Astrocyte (in vitro differentiated cells and primary cell): ENCODE measurements at places on chromosomes 5 and 9. TPM values are rescaled to one million over a fixed set of nuclear protein-coding genes. Genes with fewer than 3 reads are reported as not detected.

DNA sequence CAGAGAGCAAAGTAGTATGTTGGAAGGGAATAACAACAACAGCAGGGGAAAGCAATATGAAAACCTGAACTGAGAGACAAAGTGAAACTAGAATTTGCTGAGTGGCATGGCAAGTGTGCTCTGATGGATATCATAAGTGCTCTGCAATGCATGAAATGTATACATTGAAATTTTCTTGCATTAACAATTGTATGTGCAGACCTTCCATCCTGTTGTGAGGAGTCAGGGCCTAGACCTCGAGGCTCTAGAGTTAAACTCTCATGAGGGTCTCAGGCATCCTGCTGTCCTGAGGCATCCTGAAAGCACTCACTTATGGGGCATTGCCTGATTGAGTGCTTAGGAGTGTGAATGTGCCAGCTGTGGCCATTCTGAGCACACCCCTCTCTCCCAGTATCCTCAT is 1.1 kb downstream of the ECM2 start:
- H3K4me3 ChIP-seq = no peak overlapping the region
- no peaks in the 10 kb centered on the region for H3K36me3 ChIP-seq
- no peak overlapping the region for H3K27ac ChIP-seq
- H3K4me1 ChIP-seq = peaks cover 8% of the 10 kb centered on the region
- no peaks in the 10 kb centered on the region for H3K27me3 ChIP-seq

- H3K27me3 ChIP-seq = peaks cover 43% of the 10 kb centered on the region
- H3K27ac ChIP-seq = no peak overlapping the region
- no peaks in the 10 kb centered on the region for H3K36me3 ChIP-seq
- peaks cover 6% of the 10 kb centered on the region for H3K4me1 ChIP-seq
- no peak for DNase-seq
- no peak overlapping the region for H3K4me3 ChIP-seq
These were observed 5.5 kb upstream of the FIBCD1 start for GRCh38 chr9:130944510-130945058.

DNA sequence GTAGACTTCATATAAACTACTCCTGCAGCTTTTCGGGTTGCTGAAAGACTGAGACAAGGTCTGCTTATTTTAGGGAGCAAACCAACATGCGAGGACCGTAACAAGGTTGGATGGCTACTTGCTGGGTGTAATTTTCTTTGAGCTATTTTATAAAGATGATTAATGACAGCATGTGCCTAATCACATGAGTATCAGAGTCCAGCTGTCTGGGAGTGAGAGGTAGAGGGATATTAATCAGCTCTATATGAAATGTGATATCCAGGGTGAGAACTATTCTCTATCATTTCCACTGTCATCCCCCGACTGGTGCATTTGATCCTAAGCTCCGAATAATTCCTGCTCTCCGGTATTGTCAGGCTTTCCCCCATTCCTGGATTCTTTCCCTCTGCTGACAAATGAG is 193.8 kb upstream of the HMHB1 start:
- H3K27ac ChIP-seq = no peak overlapping the region
- no peaks in the 10 kb centered on the region for H3K4me1 ChIP-seq
- no peaks in the 10 kb centered on the region for H3K27me3 ChIP-seq
- no peaks in the 10 kb centered on the region for H3K36me3 ChIP-seq
- no peak overlapping the region for H3K4me3 ChIP-seq

DNA sequence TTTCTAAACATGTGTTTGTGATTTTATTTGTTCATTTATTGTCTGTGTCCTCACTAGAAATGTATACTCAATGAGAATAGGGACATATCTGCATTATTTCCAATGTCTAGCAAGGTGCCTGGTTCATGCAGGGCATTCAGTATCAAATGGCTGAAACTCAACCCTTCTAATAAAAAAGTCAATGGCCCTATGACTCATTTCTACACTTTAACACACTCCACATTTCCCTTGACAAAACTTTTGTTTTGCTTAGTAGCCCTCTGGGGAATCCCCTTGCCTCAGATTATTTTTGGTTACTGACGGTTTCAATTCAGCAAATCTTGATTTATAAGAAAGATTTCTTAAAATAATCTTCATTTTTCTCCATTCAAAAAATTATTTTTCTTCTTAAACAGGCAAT is 206.0 kb upstream of the DMRTA1 start:
- no peaks in the 10 kb centered on the region for H3K36me3 ChIP-seq
- peaks cover 48% of the 10 kb centered on the region for H3K4me1 ChIP-seq
- no peaks in the 10 kb centered on the region for H3K27me3 ChIP-seq
- no peak overlapping the region for H3K4me3 ChIP-seq

- no peak overlapping the region for H3K4me3 ChIP-seq
- DNase-seq = no peak
- no peaks in the 10 kb centered on the region for H3K36me3 ChIP-seq
- no peaks in the 10 kb centered on the region for H3K4me1 ChIP-seq
- no peak overlapping the region for H3K27ac ChIP-seq
- H3K27me3 ChIP-seq = no peaks in the 10 kb centered on the region
These were observed 56.8 kb downstream of the IZUMO3 start for GRCh38 chr9:24488896-24489295.

- H3K36me3 ChIP-seq = no peaks in the 10 kb centered on the region
- no peak for DNase-seq
- H3K4me3 ChIP-seq = no peak overlapping the region
- H3K4me1 ChIP-seq = no peaks in the 10 kb centered on the region
- H3K27me3 ChIP-seq = no peaks in the 10 kb centered on the region
These were observed 110.0 kb upstream of the TUT7 start for GRCh38 chr9:86464242-86464641.

GRCh38 chr9:89425024-89425805 is 72.7 kb downstream of the SEMA4D start:
- H3K4me3 ChIP-seq = no peak overlapping the region
- H3K27ac ChIP-seq = no peak overlapping the region
- peaks cover 26% of the 10 kb centered on the region for H3K4me1 ChIP-seq
- DNase-seq = no peak

- no peak overlapping the region for H3K27ac ChIP-seq
- peaks cover 4% of the 10 kb centered on the region for H3K27me3 ChIP-seq
- no peaks in the 10 kb centered on the region for H3K36me3 ChIP-seq
- no peak for DNase-seq
- H3K4me3 ChIP-seq = no peak overlapping the region
- peaks cover 8% of the 10 kb centered on the region for H3K4me1 ChIP-seq
These were observed 26.2 kb downstream of the PPARGC1B start for GRCh38 chr5:149756354-149756753.

DNA sequence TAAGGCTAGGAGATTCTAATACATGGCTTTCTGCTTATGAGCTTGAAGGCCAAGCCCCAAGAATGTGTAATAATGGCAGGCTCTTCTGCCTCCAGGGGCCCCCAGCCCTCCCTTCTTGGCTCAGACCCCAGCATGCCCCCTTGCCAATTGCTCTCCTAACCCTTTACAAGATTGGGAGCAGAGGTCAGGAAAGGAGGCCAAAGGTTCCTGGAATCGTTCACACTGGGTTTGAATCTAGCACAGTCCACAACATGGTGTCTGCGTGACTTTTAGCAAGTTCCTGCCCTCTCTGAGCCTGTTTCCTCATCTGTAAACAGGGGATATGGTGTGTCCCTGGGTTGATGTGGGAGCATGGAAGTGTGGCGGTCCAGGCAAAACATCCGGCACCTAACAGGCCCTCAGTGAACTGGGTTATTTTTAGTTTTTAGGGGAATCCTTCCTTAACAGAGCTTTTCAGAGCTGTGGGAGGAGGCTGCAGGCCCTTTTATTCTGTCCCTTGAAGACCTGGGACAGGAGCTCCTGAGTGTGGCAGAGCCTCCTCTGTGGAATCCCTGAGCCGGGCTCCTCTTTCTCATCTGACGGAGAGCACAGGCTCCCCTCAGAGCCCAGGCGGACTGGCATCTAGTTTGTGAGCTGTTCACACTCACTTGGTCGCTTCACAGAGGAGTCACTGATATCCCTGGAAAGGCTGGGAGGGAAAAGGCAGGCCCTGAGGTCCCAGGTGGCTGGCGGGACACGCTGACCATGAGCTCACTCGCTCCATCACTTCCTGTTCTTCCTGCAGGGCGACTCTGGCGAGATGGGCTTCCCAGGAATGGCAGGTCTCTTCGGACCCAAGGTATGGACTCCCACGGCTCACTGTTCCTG is 23.4 kb upstream of the ORM1 start:
- H3K27ac ChIP-seq = no peak overlapping the region
- no peaks in the 10 kb centered on the region for H3K4me1 ChIP-seq
- H3K36me3 ChIP-seq = peaks cover 26% of the 10 kb centered on the region
- no peak overlapping the region for H3K4me3 ChIP-seq

- H3K27me3 ChIP-seq = no peaks in the 10 kb centered on the region
- DNase-seq = no peak
- peak overlapping the region; percentile 24 for H3K27ac ChIP-seq
- H3K4me3 ChIP-seq = no peak overlapping the region
- H3K36me3 ChIP-seq = no peaks in the 10 kb centered on the region
These were observed 278.8 kb downstream of the EBF1 start for GRCh38 chr5:158820891-158821290.

- no peak overlapping the region for H3K27ac ChIP-seq
- no peak overlapping the region for H3K4me3 ChIP-seq
- H3K4me1 ChIP-seq = no peaks in the 10 kb centered on the region
These were observed 14.3 kb upstream of the SNCAIP start for GRCh38 chr5:122297587-122298298.

DNA sequence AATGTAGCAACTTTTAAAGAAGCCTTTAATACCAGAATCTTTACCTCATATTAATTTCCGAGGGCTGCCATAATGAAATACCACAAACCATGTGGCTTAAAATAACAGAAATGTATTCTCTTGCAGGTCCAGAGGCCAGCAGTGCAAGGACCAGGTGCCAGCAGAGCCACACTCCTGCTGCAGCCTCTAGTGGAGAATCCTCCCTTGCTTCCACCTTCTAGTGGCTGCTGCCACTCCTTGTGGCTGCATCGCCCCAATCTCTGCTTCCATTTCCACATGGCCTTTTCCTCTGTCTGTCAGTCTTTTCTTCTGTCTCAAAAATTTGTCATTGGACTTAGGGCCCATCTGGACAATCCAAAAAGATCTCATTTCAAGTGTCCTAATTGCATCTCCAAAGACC is 401.5 kb downstream of the EFNA5 start:
- H3K36me3 ChIP-seq = no peaks in the 10 kb centered on the region
- H3K4me1 ChIP-seq = no peaks in the 10 kb centered on the region
- H3K4me3 ChIP-seq = no peak overlapping the region
- no peak for DNase-seq

- H3K27ac ChIP-seq = no peak overlapping the region
- no peaks in the 10 kb centered on the region for H3K4me1 ChIP-seq
- H3K36me3 ChIP-seq = no peaks in the 10 kb centered on the region
- no peaks in the 10 kb centered on the region for H3K27me3 ChIP-seq
- DNase-seq = peak; percentile 13
These were observed 13.6 kb downstream of the UBE2D2 start for GRCh38 chr5:139574641-139575312.

- DNase-seq = no peak
- no peaks in the 10 kb centered on the region for H3K4me1 ChIP-seq
- no peak overlapping the region for H3K4me3 ChIP-seq
- no peak overlapping the region for H3K27ac ChIP-seq
- H3K36me3 ChIP-seq = no peaks in the 10 kb centered on the region
- H3K27me3 ChIP-seq = no peaks in the 10 kb centered on the region
These were observed 1931.0 kb upstream of the CDH6 start for GRCh38 chr5:29262339-29263123.

- no peaks in the 10 kb centered on the region for H3K27me3 ChIP-seq
- H3K36me3 ChIP-seq = no peaks in the 10 kb centered on the region
- H3K4me3 ChIP-seq = no peak overlapping the region
- H3K27ac ChIP-seq = peak overlapping the region; percentile 36
- H3K4me1 ChIP-seq = peaks cover 37% of the 10 kb centered on the region
These were observed 144.9 kb downstream of the GOLPH3 start for GRCh38 chr5:32029261-32029660.

DNA sequence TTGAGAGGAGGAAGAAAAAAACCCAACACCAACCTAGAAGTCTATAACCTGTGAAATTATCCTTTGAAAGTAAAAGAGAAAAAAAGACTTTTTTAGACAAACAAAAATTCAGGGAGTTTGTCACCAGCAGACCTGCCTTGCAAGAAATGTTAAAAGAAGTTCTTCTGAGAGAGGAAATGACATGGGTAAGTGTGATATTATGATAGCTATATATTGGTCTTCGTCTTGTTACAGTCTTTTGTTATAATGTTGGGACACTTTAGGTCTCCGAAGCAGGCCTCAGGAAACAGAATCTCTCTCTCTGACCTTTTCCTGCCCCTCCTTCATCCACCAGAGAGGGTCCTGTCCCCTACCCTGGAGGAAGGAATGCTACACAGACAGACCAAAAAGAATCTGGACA is 16.6 kb upstream of the MLANA start:
- no peak for DNase-seq
- no peaks in the 10 kb centered on the region for H3K4me1 ChIP-seq

- DNase-seq = no peak
- no peak overlapping the region for H3K27ac ChIP-seq
- H3K36me3 ChIP-seq = no peaks in the 10 kb centered on the region
- H3K4me1 ChIP-seq = peaks cover 8% of the 10 kb centered on the region
These were observed 84.4 kb upstream of the HSPA9 start for GRCh38 chr5:138659561-138659960.

DNA sequence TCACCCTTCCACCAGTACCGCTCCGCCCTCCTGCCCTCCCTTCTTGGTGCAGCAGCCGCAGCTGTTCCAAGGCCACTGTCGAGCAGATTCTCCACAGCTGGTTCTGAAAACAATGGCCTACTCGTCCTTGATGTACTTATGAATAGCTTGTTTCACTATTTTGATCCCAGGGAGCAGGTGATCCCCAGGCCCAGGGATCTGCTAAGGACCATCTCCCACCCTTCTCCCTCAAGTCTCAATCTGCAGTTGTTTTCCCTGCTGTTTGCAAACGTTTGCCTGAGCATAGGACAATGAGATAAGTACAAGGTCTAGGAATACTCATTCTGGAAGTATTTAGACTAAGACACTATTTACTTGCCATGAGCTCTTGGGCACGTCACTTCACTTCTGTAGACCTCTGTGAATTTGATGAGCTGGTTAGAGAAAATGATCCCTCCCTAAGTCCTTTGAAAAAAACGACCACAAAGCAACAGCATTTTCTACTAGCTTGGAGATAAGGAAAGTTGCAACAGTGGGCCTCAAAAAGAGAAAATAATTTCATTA is 1.8 kb downstream of the LURAP1L start:
- H3K27ac ChIP-seq = peak overlapping the region; percentile 85
- peak overlapping the region; percentile 87 for H3K4me3 ChIP-seq

GRCh38 chr5:6432206-6432605 is 16.5 kb upstream of the UBE2QL1 start:
- no peaks in the 10 kb centered on the region for H3K27me3 ChIP-seq
- no peaks in the 10 kb centered on the region for H3K36me3 ChIP-seq
- DNase-seq = no peak
- no peak overlapping the region for H3K27ac ChIP-seq
- no peaks in the 10 kb centered on the region for H3K4me1 ChIP-seq

Gene TTC16
- total RNA-seq = not detected in 2 replicates

Gene ANKRD20A1
- 0.89 and 1.2 TPM in 2 replicates for total RNA-seq

Gene PCDHGA8
- total RNA-seq = 1.0 and 1.2 TPM in 2 replicates

Gene PCDHB16
- total RNA-seq = 3.2 and 4.4 TPM in 2 replicates

Gene NPDC1
- 65.9 and 66.8 TPM in 2 replicates for total RNA-seq

Gene FTMT
- total RNA-seq = not detected in 2 replicates

Gene CBY3
- total RNA-seq = not detected in 2 replicates

Gene OR13C5
- not detected in 2 replicates for total RNA-seq
